Right atrium auricular region (tissue), 2 donors: ENCODE measurements at places on chromosomes 11 and 22. TPM values are rescaled to one million over a fixed set of nuclear protein-coding genes. Genes with fewer than 3 reads are reported as not detected.
A peak's percentile ranks its signal among the peaks of the same experiment; 100 is the strongest.

KLHL35 gene
- 0.20 TPM for total RNA-seq

PVALB gene
- not detected for total RNA-seq

TTC28 gene
- 22.1 TPM for total RNA-seq

CECR2 gene
- 4.0 TPM for total RNA-seq

C11orf16 gene
- not detected for total RNA-seq

CTTN gene
- 67.0 TPM for total RNA-seq

GRCh38 chr22:46625113-46625842, 5.1 kb downstream of the GRAMD4 start:
- no peak for DNase-seq

GRCh38 chr11:76459846-76460245, 15.0 kb downstream of the EMSY start:
- no peak for DNase-seq

GRCh38 chr11:32939046-32939445, 46.4 kb downstream of the QSER1 start:
- DNase-seq: no peak

DNA sequence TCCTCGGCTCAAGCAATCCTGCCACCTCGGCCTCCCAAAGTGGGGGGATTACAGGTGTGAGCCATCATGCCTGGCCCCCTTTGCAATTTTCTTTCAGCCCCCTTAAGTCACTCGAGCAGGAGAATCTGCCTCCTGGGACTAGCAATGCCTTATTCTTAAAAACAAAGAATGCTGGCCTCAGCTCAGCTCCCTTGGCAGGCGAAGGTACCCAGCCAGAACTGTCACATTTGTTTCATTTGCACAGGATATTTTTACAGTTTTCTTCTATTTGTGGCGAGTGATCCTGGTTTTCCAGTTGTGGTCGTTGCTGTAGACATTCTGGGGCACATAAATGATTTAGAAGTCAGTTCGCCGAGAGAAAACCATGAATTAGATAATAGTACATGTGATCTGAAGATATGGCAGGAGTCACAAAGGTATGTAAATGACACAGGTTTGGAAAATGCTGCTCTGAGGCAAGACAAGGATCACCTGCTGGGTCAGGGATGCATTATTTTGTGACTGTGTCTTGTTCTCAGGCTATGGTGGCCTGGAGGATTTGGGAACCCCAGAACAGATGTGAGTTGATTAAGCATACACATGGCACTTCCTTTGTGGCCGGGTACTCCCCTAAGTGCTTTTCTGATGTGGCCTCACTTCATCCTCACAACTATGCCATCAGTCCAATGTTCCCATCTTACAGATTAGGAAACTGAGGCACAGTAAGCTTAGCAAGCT, 51.2 kb upstream of the SLC22A12 start:
- no peak for DNase-seq

- DNase-seq: no peak
Measured at GRCh38 chr11:63919267-63920125, 2.5 kb upstream of the RCOR2 start.

DNA sequence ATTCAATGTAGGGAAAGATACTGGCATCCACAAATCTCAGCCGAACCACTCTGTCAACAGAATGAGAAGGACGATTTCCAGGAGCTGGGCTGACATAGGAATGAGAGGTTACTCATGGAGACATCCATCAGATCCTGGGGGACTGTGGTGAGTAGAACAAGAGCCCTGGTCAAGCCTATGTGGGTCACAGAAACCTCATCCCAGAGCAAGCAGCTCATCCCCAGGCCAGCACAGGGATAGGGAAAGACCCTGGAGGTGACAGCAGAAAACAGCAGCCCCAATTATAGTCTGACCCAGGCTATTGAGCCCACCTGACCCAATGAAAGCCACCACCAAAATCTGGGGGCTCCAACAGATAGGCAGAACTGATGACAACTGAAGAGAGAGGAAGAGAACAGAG, 128.0 kb upstream of the SERPIND1 start:
- no peak for DNase-seq

DNA sequence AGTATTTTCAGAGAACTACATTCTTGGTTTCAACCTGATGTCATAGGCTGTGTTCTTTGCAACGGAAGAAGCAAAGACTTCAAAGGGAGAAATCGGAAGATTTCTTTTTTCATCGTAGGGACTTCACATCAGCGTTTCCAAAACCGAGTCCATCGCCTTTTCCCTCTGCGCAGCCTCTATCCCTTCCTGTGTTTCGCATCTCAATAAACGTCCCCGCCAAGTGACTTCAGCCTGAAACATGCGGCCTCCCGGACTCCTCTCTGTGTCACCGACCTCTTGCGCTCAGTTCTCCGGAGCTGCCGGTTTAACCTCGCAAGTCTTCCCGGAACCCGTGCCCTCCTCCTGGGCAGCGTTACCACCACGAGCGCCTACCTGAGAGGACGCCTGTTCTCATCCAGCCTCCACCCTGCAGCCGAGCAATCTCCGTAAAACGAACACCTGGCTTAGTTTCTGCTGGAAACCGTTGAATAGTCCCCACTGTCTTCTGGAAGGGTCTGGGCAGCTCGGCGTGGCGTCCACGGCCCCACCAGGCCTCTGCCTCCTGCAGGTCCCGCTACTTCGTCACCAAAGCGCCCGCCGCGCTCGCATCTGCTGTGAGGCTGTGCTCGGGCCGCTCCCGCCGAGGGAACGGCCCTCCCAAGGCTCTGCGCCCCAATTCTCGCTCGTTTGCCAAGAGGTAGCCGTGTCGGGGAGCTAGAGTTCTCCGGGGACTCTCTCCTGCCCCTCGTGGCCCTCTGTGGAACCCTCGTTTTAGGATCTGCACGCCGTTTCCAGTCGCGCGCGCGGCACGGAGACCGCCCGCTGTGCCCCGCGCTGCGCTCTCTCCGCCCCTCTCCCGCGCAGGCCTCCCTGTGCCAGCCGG, at the start of gene GLB1L3:
GLB1L3 (plus strand) TSS at position 846 of the 862 bp plus-strand sequence. CDS start 362 bp downstream, outside the sequence.
- no peak for DNase-seq

- DNase-seq: no peak
Measured at GRCh38 chr22:29136782-29137700, 64.2 kb downstream of the KREMEN1 start.

DNA sequence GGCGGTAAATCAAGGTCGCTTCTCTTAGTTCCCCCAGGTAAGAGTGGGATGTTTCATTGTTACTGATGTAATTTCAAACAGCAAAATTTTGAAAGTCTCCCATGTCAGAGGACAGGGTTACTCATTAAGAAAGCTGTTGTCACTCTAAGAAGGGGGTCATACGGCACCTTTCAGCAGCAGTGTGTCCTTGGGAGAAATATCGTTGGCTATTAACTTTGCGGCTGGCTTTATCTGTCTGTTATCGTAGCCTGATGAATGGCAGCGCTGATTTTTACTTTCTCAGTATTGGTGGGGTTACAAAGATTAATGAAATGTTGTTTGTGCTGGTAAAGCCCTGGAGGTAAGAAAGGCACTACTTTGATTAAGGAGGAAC, 27.5 kb upstream of the FBXO3 start:
- DNase-seq: no peak

DNA sequence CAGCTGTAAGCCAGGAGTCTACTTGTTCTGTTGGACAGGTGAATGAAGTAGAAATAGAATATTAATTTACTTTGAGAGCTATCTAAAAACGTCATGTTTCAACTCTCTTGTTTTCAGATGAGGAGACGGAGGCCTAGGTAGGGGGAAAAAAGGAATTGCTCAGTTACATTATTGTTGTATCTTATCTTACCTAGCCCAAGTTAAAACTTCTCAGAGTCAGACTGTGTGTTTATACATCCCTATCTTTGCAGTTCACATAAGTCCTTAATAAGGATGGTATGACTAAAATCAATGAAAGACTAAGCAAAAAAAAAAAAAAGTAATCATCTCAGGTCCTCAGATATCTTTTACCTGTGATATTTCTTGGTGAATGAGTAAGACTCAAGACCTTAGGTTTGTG, 62.8 kb downstream of the TEAD1 start:
- DNase-seq: no peak

- peak; percentile 77 for DNase-seq
Measured at GRCh38 chr22:25153961-25154666, 45.5 kb upstream of the CRYBB3 start.

GRCh38 chr11:100851584-100852152, 164.6 kb downstream of the ARHGAP42 start:
- DNase-seq: no peak

DNA sequence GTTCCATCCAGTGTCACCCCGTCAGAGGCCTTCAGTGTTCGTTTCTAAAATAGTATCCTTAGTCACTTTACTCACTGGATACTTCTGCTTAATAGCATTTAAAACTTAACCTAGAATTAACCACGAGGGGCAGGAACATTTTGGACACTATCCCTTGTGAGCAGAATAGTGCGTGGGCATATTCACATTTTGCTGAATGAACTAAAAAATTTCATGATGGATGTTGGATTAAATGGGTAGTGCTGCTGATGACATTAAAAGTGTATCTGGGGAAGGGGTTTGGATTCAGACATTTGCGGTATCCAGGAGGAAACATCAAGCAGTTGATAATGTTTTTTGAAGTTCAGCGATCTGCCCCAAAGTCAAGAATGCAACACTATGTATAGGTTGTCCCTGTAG, 750 bp upstream of the NAT10 start:
- DNase-seq: no peak

DNA sequence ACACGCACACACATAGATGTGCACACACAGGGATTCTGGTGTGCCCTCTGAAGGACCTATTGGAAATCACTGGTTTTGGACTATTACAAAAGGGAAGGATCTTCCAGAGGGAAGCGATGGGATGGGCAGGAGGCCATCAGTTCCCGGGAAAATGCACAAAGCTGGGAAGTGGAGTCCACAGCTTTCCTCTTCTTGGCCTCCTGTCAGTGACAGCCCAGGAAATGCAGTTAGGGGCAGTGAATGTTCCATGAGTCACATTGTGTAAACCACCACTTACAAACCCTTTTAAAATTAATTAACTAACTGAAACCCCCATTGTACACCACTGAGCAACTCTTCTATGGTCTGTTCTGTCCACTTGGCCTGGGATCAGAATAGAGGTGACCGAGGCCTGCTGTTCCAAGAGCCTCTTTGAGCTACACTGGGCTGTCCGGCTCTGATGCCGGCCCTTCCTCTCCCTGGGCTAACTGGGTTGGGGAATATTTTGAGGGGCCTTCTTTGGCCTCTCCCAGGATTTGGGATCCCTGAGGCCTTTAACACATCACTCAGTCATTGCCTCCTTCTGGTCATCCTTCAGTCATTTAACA, 137.7 kb downstream of the FEZ1 start:
- DNase-seq: no peak

GRCh38 chr11:3632070-3632660, 9.6 kb downstream of the ART5 start:
- no peak for DNase-seq

DNA sequence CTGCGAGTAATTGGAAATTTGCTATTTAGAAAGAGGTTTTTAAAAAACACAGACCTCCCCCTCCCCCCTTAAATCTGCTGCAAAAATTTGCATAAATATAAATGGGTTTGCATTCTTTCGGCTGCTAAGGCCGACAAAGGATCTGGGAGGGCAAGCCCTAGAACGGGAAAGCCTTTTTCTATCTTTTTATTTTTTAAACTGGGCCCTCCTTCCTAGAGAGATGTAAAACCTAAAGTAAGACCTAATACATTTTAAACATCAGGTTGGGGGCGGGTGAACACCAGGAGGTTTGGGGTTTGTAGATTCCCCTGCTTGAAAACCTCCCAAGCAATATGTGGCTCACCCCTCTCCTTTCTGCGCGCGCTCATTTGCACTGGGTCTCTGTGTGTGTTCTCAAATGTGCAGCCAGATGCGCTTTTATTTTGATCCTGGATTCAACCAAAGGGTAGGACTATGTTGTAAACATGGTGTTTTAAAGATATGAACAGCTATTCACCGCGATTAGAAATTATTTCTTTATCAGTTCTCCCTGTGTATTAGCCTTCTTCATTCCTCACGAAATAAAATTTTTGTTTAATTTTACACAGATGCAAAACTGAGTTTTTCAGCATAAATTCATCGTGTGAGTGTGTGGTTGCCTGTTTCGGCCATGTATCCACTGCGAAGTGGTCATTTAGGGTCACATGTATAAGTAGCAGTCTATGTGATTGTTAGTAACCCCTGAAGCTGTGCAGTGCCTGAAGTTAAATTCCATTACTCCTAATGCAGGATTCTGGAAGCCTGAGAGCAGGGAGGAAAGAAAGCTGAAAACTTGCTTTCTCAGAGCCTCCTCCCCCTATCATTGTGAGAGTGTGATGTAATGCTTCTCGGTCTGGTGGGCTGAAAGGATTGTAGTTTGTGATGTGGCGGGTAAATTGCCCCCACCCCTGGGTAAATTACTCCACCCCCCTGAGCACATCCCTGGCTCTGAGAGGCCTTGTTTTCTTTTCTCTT, 988 bp downstream of the TNRC6B start:
- no peak for DNase-seq

DNA sequence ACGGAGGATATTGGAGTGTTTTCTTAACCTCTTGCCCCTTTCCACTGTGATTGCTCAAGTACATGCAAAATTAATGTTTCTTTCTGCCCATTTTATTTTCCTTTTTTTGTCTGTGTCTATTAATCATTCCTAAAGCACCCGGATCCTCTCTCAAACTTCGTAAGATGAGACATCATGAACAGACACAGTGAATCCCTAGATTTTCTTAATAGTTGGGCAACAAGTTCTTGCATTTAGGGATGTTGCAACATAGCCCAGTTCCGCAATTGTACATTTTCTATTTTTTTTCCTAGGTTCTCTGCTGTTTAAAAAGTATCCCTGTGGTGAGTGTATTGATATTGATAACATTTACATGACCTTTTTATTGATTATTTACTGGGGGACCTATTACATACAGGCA, 2.9 kb downstream of the FAM111A start:
- DNase-seq: no peak

DNA sequence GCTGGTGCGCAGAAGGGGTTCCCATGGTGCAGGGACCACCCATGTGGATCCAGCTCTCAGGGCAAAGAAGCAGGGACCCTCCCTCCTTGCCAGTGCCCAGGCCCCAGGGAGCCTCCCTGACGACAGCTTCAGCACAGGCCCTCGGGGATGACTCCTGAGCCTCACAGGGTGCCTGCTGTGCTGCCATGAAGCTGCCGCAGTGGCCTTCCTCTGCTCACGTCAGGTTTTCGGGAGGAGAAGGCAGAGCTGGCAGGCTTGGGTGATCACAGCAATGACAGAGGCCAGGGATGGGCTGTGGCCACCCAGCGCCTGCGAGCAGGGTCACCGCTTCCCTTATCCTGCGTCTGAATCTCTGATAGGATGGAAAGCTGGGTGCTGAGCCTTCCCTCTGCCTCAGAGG, 276.2 kb downstream of the BRD1 start:
- no peak for DNase-seq

GRCh38 chr11:60121264-60121663, 32.8 kb downstream of the MS4A2 start:
- no peak for DNase-seq

- no peak for DNase-seq
Measured at GRCh38 chr11:69249311-69250185, 44.4 kb upstream of the MYEOV start.

- DNase-seq: no peak
Measured at GRCh38 chr11:61194169-61194671, 9.1 kb upstream of the PGA3 start.

GRCh38 chr11:8252388-8252787, 11.3 kb downstream of the LMO1 start:
- no peak for DNase-seq

GRCh38 chr22:20571078-20571503, 63.7 kb downstream of the MED15 start:
- no peak for DNase-seq
